GM12878 (cell line): ENCODE measurements at places on chromosomes 2 and 18.

GRCh38 chr2:223954401-223954800 is 2.9 kb upstream of the MRPL44 start:
- no peak for DNase-seq

GRCh38 chr2:186534406-186534805 is 48.3 kb downstream of the ZC3H15 start:
- DNase-seq, result no peak

DNA sequence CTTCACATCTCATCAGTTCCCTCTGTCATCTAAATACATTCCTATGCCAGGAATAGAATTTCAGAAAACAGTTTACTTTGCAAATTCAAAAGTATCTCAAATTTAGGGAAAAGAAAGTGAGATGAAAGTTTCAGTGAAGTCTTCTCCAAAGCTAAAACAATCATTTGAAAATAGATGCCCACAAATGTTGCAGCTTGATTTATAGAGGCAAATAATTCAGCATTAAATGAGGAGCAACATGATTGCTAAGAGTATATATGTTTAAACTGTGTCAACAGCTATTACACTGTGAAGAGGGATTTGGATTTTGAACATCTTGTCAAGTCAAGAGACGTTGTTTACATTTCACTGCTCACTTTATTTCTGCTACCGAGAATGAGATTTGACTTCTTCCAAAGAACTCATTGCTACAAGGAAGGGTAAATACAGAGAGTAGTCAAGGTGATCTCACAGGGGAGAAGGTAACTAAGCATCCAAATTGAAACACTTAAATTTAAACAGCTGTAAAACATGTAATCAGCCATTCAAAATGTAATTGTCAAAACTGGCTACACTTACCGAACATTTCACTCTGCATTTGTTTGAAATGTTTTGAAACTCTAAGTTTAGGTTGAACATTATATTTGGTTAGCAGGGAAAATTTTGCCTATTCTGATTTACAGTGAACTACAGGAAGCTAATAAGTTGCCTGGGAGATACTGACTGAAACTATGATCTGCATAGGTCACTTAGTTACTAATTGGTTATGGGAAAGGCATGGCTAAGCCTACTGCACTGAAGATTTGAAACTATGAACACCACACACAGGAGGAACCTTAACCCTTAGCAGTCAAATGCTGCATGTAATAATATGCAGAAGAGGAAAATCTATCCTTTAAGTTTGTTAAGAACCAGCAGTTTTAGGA is 33.2 kb upstream of the GALNT3 start:
- DNase-seq, result no peak

- no peak for DNase-seq
Observed at GRCh38 chr18:61732854-61733253, 160.0 kb downstream of the RNF152 start.

DNA sequence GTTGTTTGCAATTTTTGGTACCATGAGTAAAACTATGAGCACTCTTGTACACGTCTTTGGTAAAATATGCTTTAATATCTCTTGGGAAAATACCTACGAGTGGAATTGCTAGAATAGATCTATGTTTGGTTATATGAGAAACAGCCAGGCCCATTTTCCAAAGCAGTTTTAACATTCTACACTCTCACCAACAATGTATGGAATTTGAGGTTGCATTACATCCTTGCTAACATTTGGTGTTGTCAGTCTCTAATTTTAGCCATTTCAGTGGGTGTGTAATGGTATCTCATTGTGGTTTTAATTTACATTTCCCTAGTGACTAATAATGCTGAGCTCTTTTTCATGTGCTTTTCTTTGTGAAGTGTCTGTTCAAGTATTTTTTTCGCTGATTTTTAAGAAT is 118.9 kb upstream of the TCF4 start:
- no peak for DNase-seq

DNA sequence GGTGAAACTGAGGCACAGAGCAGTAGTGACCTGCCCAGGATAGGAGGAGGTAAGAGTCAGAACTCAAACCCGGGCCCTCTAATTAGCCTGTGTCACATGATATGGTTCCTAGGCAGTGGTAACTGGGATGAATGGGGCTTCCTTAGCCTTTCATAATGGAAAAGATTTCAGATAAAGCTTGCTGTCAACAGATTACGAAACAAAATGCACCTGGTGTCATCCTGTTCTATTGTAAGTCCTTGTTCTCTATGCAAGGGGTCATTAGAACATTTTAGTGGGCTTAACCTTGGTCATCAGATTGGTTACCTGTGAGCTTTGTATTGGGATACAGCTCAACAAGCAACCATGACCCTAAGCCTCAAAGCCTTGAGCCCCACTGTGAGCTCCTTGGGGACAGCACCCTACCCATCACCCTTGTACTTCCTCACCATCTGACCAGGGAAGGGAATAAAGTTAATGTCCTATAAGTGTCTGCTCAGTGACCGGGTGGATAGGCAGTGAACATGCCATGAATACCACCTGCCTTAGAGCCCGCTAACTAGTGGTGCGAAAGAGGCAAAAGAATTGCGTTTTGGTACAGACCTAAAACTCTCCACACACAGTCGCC is 70.3 kb upstream of the RMDN2 start:
- no peak for DNase-seq

DNA sequence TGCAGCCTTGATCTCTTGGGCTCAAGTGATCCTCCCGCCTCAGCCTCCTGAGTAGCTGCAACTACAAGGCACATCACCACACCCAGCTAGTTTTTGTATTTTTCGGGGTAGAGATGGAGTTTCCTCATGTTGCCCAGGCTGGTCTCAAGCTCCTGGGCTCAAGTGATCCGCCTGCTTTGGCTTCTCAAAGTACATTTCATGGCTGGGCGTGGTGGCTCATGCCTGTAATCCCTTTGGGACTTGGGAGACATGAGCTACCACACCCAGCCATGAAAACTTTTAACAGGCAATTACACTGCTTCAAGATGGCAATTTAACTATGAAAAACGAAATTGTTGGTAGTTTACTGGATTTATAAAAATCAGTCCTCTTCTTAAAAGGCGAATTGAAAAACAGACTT is 69.7 kb downstream of the MEP1B start:
- DNase-seq, result no peak

- DNase-seq, result no peak
Observed at GRCh38 chr2:13193075-13193474, 476.3 kb downstream of the TRIB2 start.

- no peak for DNase-seq
Observed at GRCh38 chr18:59612381-59612780, 84.8 kb downstream of the CCBE1 start.

DNA sequence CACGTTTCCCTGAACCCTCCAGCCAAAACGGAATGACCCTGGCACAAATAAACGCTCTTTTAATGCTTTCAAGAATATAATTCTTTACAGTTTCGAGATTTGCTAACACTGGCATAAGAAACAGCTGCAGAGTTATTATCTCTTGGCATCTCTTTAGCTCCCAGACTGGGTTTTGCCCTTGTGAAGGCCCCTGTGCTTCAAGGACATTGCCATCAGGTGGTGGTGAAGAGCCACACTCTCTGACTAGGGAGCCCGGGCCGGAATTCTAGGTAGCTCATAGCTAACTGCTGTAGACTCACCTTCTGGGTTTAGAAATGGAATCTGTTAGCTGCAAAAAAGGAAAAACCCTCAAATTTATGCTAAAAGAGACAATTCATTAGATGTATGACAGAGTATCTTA is 13.3 kb upstream of the GALNT14 start:
- DNase-seq, result no peak

DNA sequence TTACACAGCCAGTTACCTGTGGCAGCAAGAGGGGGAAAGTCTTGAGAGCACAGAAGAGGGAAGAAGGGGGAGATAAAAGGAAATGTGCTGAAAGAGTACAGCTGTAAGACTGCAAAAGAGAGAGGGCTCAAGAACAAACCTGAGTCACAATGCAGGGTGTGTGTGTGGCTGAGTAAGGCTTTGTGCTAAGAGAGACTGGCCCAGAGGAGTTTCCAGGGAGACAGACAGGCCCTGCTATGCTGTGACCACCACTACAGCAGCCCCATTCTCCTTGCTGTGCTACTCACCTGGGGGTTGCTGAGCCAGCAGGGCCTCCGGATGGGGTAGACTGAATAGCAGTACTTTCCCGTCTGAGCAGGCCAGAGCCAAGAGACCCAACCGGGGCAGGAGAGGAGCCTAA is 12.4 kb upstream of the MPV17 start:
- DNase-seq, result no peak

DNA sequence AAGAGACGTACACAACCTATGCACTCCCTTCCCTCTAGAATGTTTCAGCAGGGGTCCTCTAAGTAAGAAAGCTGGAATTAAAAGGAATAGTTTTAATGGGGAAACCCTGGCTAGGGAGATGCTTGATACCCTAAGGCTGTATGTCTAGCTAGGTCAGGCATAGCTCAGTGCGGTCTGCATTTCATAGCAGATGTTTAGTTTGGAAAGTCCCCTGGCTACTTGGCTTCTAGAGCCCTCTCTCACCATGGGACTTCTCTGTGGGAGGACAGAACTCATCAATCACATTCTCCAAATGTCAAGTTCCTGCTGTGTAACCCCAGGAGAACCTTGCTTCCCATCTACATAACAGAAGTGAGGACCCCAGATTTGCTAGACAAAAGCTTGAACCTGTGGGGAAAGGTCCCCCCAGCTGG is 24.1 kb upstream of the ANXA4 start:
- no peak for DNase-seq

DNA sequence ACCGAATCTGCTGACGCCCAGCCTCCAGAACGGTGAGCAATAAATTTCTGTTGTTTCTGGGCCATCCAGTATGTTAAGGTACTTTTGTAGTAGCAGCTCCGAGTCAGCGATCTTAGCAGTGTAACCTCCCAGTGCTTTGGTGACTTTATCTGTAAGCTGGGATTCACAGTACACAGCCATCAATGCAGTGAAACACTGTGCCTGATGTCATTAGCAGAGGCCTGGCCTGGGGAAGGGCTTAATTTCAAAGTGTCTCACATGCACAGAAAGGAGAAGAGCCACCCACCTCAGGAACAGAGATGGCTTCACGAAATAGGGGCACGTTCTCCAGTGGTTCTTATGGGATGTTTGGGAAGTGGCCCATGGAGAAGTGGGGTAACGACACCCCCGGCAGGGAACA is 281.2 kb downstream of the PHLPP1 start:
- DNase-seq, result no peak

DNA sequence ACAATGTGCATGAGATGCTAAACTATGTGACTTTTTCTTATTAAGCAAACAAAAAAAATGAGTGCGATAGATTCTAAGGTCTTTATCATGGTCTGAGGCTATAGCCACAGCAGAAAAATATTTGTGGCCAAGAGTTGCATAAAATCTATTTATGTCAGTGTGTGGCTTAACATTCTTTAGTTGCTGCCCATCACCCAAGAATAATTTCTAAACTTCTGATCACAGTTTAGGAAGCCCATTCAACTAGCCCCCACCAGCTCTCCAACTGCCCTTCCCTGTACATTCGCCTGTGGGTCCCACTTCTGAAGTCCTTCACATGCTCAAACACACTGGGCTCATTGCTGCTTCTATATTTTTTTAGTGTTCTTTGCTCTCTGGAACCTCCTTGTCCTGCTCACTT is 107.1 kb downstream of the CTNNA2 start:
- DNase-seq, result no peak

GRCh38 chr2:72036173-72036545 is 111.5 kb downstream of the CYP26B1 start:
- DNase-seq, result no peak

DNA sequence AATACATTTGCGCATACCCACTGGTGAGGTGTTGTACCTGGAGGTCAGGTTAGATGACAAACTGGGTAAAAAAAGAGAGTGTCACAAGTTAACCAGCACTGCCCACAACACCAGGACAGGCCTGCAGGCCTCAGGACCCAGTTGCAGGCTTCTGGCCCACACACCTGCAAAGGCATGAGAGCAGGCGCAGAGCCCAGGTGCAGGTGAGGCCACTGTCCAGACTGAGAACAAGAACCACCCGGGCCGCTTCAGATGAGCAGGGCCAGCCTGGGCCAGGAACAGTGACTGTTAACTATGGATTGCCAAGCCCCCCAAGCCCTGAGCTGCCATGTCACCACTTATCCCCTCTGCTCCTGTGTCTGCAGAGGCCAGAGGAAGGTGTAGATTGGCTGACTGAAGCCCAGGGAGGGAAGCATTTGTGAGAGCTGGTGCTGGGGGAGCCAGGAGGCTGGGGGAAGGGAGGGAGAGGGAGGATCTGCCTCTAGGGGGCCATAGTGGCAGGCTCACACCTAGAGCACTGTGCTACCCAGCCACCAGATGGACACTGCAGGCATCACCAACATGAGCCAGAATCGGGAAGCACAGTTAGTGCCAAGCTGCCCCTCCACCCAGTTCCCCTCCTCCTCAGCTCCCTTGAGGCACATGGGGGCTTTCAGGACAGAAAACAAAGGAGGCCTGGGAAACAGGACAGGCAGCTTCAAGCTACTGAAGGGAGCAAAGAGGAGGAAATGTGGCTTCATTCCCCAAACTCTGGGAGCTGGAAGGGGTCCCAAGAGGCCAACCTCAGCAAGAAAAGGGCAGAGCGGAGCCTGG is 35.4 kb downstream of the SFXN5 start:
- DNase-seq, result no peak

GRCh38 chr18:60570172-60570571 is 197.6 kb upstream of the MC4R start:
- no peak for DNase-seq

GRCh38 chr18:21315741-21316197 is 73.7 kb downstream of the GREB1L start:
- DNase-seq, result no peak

DNA sequence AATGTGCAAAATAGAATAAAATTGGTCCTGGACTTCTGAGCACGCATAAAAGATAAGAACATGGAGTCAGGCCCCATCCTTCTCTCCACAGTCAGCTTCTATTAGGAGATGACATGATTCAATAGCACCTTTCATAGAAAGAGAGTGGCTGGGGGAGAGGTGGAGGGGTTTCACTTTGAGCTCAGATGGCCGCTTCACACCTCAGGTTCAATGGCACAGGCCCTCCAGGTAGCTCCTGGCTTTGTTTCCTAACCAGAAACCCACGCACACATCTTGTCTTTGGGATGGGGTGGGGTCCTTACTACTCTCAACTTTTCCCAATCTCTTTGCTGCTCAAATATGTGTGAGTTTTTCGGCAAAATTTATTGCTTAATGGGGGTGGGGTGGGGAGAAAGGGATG is 332.3 kb downstream of the CLIP4 start:
- DNase-seq, result no peak

DNA sequence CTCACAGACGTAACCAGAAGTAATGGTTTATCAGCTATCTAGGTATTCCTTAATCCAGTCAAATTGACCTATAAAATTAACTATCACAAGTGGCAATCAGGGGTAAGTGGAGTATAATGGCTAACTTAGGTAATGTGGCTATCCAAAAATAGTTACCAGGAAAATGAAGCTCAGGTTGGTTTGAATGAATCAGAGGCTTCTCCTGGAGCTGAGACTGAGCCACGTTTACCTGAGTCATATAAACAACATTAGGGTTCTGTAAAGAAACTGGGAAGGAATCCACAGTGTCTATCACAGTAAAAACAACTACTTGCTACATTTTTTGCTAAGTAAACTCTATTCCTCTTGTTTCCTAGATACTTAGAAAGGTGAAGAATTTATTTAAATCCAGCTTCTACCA is 236.0 kb upstream of the SPHKAP start:
- no peak for DNase-seq

GRCh38 chr18:3138274-3138975 is 81.3 kb downstream of the MYOM1 start:
- no peak for DNase-seq
